ENCODE measurements at places on chromosomes 7 and 10.

DNA sequence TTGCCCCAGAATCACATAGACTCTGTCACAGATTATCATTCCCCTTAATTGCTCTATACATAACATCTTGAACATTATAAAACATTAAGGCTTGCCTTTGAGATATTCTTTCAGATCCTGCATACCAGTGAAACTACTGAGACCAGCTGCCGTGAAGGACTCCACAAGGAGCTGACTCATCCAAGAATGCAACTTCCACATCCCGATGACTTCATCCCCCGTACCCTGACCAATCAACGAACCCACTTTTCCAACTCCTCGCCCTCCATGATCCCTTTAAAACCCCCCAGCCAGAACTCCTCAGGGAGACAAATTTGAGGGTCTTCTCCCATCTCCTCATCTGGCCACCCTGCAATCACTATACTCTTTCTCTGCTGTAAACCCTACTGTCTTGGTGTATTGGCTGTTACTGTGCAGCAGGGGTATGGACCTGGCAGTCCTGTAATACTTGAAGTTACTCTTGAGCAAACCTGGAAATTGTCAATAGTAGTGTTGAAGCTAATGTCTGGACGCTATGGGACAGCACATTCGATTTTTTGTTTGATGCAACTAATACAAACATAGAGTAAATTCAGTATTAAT lies 49.8 kb downstream of the HTR5A start:
- no peak for DNase-seq

GRCh38 chr7:103011650-103012049 lies 62.9 kb downstream of the FBXL13 start:
- no peak for DNase-seq

DNA sequence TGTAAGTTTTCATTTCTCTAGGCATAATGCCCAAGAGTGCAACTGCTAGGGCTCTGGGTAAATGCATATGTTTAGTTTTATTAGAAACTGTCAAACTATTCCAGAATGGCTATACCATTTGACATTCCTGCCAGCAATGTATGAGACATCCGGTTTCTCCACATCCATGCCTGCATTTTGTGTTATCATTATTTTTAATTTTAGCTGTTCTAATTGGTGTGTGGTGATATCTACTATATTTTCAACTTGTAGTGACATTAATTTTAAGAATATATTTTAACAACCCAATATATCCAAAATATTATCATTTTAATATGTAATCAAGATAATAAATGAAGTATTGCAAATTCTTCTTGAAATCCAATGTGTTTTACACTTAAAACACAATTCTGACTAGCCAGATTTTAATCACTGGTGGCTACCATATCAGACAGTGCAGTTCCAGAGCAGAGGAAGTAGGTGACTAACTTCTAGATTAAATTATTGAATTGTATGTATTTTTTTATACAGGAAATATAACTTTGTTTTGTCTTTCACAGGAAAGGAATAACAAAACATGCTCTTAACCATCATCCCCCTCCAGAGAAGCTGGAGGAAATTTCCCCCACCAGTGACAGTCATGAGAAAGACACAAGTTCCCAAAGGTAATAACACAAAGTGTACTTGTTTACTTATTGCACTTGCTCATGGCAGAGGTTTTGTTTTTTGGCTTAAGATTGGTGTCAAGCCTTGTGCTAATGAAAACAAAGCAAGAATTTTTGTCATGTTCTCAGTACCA lies 6.4 kb downstream of the FAM149B1 start:
- DNase-seq, result no peak

DNA sequence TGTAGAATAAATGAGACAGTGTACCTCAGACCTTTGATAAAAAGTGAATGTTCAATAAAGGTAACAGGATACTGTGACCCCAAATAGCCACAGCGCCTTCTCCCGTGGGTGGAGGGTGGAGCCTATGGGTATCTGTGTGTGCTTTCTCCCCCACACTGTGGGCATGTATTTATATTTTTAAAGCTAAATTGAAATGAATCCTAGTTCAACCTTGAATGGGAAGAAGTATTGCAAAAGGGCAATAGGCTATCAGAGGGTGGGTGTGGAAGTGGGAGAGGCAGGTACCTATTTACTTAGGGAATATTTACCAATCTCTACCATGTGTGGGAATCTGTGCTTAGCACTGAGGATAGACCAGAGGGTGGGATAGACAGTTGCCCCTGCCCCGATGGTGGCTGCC lies 68.9 kb downstream of the PFKFB3 start:
- no peak for DNase-seq

DNA sequence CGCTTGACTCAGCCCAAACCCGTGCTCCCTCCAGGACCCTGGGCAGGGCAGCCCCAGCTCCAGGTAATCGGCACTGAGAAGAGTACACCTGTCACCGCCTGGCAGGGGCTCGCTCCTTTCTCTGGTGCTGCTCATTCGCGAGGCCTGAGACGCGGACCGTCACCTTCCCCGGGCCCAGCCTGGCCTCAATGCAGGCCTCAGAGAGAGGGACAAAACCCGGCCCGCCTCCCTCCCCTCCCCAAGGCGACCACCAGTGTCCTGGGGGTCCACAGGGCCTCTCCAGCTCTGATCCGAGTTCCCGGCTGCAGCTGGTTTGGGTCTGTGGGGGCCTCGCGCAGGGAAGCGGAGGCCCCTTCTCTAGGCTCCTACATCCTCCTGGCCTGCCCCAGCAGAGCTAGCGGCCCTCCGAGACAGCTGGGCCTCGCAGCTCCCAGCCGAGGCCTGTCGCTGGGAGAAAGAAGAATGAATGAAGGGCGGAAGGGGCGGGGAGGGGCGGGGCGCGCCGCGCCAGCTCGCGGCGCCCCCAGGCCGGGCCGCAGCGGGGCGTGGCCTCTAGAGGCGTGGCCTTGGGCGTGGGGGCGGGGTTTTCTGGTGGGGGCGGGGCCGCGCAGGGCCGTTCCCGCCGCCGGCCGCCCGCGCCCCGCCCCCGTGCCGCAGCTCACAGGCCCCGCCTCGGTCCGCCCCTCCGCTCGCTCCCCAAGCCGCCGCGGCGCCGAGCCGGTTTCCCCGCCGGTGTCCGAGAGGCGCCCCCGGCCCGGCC lies at the start of gene LIMK1:
Gene LIMK1, plus strand, starts transcription at position 688 of the 760 bp plus-strand sequence. CDS start 187 bp downstream, outside the sequence.
- DNase-seq, result no peak

DNA sequence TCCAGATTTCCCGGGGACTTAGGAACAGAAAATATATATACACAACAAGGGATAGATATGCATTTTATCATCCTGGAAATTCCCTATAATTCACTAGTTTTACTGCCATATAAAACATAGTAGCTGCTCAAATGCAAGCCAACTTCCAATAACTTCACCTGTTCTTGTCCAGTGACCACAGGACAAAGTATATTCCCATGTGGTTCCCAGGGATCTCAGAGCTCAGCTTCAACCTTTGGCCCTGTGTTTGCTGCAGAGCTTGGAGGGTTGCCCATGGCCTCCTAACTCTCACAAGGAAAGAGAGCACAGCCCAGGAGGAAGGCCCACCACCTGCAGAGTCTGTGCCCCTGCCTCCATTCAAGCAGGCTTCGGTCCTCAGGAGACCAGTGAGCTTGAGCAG lies 4.5 kb upstream of the DRGX start:
- DNase-seq, result no peak

DNA sequence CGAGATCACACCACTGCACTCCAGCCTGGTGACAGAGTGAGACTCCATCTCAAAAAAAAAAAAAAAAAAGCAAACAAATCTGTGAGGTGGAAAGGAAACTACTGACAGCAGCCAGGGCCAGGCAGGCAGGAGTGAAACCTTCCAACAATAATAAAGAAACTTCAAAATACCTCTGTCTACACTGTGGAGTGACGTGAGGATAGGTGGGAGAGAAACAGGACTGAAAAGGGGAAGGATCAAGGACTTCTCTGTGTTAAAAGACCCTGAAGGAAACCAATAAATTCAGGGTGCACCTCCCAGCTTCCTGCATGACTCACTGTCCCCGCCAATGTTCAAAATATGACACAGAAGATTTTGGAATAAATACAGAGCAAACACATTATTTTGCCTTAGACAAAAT lies 82.9 kb downstream of the KIAA1549 start:
- DNase-seq, result no peak

- DNase-seq, result no peak
Measured at GRCh38 chr7:33965183-33965744, 59.9 kb downstream of the BMPER start.

DNA sequence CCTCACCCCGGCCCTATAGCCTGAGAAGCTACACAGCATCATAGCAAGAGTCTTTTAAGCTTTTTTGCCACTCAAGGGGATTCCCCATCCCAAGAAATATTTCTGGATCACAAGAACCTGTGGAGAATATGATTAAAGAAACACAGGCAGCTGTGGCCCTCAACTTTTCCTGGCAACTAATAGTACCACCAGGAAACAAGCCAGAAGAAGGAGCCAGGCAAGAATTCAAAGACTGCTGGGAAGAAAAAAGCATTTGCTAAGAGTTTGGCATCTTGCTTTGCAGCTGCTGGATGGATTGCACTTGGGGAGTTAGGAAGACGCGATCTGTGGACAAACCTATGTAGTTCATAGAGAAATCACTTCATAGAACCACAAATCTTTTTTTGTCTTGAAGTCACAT lies 437.8 kb downstream of the PLXDC2 start:
- no peak for DNase-seq

GRCh38 chr7:71668572-71668971 lies 536.6 kb downstream of the GALNT17 start:
- no peak for DNase-seq

GRCh38 chr7:24702755-24703154 lies 54.5 kb downstream of the GSDME start:
- DNase-seq, result no peak
